ENCODE measurements at places on chromosomes 1 and 21. TPM values are rescaled to one million over a fixed set of nuclear protein-coding genes. Genes with fewer than 3 reads are reported as not detected.

The TMEM50B gene
- 80.7 TPM for total RNA-seq

The FCGR3A gene
- total RNA-seq, result 4.5 TPM

The OR2T11 gene
- total RNA-seq, result not detected

The CYYR1 gene
- 11.4 TPM for total RNA-seq

DNA sequence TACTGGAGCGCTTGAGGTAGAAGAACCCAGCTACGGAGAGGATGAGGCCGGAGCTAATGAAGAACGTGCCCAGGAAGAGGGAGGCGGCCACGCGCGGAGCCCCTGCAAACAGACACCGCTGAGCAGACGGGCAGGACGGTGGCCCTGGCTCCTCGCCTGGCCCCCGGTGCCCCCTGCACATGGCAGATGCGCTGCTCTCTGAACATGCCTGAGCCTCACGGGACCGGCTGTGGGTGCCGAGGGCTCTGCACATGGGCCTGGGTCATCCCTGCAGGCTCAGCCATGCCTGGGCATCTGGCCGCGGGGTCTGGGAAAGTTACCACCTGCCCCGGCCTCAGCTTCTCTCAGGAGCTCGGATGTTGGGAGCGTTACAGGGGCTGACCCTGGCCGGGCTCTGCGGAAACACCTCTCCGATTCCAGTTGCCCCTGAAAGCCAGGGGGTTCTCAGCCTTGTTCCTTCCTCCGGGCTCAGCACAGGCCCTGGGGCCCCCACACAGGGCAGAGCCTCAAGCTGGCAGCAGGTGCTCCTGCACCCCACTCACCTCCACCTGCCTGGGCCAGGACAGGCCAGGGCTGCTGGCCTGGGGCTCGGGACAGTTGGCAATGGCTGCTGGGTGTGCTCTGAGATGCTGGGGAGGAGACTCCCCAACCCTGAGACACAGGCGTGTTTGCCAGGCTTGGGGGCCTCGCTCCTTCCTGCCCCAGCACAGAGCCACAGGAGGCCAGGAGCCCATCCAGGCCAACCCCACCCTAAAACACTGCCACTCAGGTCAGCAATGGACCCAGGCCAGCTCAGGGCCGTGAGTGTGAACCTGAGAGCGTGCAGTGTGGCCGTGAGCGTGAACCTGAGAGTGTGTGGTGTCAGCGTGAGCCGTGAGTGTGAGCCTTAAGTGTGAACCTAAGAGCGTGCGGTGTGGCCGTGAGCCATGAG is 12.1 kb upstream of the RNF223 start:
- no peak for DNase-seq

DNA sequence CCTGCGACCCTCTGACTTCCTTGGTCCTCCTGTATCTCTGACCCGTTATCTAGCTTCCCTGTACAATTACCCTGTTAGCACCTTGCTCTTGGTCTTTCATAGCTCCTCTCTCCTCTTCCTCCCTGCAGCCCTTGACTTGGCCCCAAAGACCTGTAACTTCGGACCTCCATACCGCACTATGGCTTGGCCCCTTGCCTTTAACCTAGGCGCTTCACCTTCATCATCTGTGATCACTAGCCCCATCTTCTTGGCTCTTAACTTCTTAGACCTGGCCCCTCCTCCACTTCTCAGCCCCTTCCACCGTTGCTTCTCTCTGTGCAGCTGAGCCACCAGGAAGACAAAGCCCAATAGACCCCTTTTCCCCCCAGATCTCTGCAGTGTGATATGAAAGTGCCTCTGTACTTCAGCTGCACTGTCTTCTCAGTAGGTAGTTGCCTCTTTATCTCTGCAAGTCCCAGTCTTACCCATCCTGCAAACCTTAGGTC is 740 bp downstream of the ZNF691 start:
- DNase-seq, result no peak

GRCh38 chr1:230301822-230302221 is 124.3 kb downstream of the PGBD5 start:
- no peak for DNase-seq

DNA sequence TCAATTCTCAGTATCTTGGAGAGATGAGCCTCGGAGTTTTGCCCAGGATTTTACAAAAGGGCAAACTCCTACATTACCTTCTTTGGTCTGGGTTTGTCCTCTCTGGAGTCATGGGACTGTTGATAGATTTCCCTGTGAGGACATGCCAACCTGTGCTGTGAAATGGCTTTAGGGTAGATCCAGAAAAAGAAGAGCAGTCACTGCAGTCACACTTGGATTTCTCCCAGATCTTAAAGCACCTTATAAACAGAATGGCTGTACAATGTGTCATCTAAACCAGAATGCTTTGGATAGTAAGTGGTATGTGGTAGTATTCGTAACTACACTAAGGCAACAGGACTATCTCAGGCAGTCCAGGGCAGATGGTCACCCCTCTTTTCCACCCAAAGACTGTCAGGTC is 1.9 kb upstream of the CSRP1 start:
- DNase-seq, result no peak

- no peak for DNase-seq
Observed at GRCh38 chr1:119250299-119250698, 109.8 kb upstream of the WARS2 start.

- DNase-seq, result no peak
Observed at GRCh38 chr21:34844013-34844923, 175.5 kb downstream of the CLIC6 start.

DNA sequence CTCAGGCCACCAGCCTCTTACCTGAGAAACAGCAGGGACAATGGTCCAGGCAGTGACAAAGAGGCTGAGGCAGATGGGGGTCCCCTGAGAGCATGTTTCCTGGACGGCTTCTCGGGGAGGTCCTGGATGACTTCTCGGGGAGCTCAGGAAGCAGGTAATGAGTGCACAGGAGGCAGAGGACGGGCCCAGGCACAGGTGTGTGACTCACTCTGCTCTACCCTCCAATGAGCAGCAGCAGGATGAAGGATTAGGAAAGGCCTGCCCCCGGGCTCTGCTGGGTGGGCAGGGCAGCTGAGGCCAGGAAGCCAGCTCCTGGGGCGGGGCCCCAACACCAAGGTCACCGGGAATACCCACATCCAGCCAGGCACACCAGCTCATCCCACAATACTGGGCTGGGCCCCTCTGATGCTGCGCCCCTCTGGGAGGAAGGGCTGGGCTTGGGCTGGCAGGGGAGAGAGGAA is 17.2 kb upstream of the PTAFR start:
- no peak for DNase-seq

DNA sequence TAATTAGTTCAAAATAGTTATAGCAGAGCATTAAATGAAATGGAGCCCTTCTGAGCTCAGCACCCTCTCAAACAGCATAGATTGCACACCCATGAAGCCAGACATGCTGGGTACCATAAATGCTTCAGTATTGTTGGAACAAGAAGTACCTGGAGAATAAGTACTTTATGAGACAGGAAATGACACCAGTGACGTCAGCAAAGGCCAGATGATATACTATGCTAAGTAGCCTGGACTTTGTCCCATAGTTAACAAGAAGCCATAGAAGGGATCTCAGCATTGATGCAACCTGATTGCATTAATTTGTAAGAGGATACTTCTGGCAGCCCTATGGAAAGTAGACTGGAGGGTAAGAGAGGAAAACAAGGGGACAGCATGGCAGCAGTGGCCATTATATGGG is 16.3 kb upstream of the GADD45A start:
- no peak for DNase-seq

GRCh38 chr1:51268634-51269033 is 32.6 kb downstream of the RNF11 start:
- no peak for DNase-seq

GRCh38 chr1:224882264-224882663 is 47.2 kb upstream of the DNAH14 start:
- DNase-seq, result no peak

GRCh38 chr1:91546876-91547275 is 46.2 kb downstream of the CDC7 start:
- no peak for DNase-seq

DNA sequence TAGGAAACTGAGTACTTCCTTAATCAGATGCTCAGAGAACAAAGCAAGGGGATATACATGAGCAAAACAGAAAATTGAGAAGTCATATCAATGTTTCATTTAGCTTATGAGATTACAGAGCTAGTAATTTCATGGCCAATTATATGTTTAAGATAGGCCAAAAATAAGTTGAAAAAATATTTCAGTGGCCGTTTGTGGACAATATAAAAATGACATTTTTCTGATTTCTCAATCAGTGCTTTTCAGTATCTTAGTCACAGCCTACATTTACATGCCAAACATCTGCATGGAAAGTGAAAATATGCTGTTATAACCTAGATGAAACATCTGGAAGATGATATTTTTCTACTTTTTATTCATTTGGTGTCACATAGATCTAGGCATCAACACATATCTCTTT is 192.5 kb downstream of the HLX start:
- no peak for DNase-seq

GRCh38 chr1:109476825-109477224 is 6.9 kb upstream of the ATXN7L2 start:
- DNase-seq, result no peak

All from urinary bladder (tissue), 4 donors.